Muscle of back (tissue), 13 donors: ENCODE measurements at places on chromosomes 7 and 10.

DNA sequence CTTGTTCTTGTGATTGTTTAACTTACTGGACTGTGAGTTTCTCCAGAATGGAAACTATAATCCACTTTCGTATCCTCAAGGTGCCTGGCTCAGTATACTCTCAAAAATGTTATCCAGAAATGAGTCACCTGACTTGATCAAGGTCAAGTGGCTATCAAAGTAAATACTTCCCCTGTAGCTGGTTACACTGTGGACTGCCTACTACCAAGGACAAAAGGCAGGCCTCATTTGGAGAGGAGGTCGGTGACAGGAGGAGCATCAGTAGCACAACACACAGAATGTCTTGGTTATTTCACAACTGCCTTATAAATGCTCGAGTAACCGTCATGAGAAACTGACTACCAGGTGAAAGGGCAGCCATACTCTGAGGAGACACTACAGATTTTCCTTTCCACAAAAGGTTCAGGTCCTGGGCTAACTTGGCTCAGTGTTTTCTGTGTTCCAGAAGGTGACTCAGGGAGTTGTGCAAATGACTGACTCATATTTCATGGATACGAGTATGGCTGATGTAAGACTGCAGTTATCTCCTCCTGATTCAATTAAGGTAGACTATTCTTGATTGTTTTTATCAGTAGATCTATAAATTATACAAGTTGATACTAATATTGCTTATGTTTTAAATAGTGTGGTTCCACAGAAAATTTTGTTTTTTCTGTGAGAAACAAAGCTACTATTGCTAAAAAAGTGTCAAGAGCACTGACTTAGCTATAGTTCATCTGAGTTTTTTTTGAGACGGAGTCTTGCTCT, 4.2 kb upstream of the CCNY start:
- DNase-seq: no peak

DNA sequence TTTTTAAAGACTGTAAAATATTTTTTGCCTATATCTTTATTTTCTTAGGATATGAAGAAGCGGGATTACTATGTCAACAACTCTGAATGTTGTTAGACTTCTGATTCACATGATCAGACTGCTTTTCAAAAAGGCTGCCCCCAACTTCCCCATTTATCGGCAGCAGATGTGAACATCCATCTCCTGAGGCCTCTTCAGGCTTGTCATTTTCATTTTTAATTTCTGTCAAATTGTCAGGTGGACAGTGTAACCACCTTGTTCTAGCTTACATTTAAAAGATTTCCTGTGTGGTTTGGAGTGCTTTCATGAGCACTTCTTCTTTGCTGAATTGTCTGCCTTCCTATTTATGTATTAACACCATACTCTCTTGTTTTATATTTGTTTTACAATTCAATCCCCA, 78.8 kb upstream of the GSDME start:
- DNase-seq: no peak

- no peak for DNase-seq
Measured at GRCh38 chr10:48412933-48413332, 106.5 kb downstream of the MAPK8 start.

- DNase-seq: no peak
Measured at GRCh38 chr10:112601214-112602090, 154.4 kb downstream of the VTI1A start.

GRCh38 chr7:30450240-30450982, 28.2 kb downstream of the NOD1 start:
- DNase-seq: no peak
